ENCODE measurements at places on chromosomes 12 and 14.

DNA sequence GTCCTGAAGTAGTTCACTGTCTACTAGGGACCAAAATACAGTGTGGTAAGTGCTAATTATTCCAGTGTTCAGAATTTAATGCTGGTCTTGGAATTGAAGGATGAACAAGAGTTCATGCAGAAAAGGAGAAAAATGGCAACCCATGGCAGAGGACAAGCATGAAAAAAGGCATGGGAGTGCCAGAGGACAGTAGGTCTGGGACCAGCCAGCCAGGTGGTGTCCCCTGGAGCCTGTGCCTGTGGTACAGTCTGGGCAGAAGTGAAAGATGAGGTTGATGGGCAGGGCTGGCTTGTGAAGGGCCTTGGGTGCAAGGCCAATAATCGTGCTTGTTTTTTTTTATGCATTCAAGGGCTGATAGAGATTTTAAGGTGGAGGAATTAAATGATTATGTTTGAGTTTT, 21.0 kb downstream of the C12orf75 start:
- DNase-seq: no peak

- DNase-seq: no peak
Measured at GRCh38 chr12:30763053-30763452, 8.3 kb upstream of the CAPRIN2 start.

GRCh38 chr12:30991466-30991865, 64.9 kb downstream of the TSPAN11 start:
- DNase-seq: no peak

DNA sequence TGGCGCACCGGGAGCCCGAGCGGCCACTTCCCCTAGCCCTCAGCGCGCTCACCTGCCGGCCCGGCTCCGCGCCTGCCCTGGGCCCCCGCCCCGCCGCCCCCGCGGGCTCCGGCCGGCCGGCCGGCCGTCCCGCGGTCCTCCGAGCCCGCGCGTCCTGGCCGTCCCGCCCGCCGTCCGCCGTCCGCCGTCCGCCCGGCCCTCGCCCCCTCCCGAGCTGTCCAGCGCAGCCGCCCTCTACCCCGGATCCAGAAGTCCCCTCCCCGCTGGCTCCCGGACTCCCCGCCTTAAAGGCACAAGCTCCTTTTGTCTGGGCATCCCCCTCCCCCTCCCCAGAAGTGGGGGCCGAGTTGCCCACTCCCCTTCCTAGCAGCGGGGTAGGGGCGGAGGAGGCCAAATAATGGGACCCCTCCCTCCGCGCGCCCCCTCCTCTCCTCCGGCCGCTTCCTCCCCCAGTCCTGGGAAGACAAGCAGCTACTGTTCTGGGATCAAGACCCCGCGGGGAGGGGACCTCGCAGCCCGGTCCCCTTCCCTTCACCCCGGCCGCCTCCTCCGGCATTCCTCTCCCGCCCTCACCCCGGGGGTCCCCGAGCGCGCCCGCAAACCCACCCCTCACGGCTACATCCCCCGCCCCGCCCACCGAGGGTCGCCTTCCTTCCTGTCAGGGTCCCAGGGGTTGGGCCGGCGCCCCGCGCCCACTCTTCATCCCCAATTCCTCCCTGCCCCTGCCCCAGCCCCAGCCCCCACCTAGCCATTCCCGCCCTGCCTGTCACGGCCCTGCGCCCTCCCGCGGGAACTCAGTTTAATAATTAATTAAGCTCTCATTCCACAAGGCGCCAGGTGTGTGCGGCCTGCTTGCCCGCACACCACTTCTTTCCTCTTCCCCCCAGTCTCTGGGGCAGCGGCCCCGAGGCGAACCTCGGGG, at the start of gene ADCY6:
ADCY6 (minus strand) TSS at position 236 of the 922 bp plus-strand sequence. CDS start 5,655 bp downstream, outside the sequence.
- DNase-seq: peak; percentile 28

DNA sequence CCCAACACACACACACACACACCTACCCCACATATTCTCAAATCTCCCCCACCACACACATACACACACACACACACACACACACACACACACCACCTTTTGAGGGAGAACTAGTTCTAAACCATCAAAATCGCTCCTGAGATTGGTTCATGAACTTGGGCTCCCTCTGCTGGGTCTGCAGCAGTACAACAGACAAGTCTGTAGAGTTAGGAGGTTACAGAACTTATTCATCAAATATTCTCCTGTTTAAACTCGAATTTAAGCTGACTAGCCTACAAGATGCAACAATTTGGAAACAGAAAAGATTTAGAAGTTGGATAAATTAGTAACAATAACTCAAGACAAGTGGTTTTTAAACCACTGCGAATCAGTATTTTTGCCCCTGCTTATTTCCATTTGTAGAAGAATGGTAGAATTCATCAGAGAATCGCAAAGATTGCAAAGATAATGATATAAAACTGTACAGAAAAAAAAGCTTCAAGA, 136.4 kb upstream of the USP15 start:
- peak; percentile 23 for DNase-seq

GRCh38 chr14:97080991-97081390, 283.8 kb downstream of the VRK1 start:
- no peak for DNase-seq

DNA sequence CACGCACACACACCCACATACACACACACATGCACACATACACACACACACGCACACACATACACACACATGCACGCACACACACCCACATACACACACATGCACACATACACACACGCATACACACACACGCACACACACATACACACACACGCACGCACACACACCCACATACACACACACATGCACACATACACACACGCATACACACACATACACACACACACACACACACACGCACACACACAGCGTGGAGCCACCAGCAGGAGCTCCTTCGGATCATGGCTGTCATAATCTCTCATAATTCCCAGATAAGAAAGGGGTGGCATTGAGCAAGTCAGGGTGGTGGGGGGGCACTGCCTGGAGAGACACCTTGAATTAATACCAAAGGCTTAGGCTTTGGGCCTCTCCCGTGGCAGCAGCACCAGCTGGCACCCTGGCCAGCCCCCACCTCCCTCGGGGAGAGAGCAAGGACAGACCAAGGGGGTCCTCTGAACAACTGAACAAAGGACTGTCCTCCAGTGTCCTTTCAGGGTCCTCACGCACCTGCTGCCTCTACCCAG, 21.9 kb downstream of the ANO2 start:
- no peak for DNase-seq

GRCh38 chr12:19886639-19887064, 447.4 kb downstream of the AEBP2 start:
- DNase-seq: no peak

GRCh38 chr12:19125325-19125724, 4.2 kb upstream of the PLEKHA5 start:
- DNase-seq: peak; percentile 47

DNA sequence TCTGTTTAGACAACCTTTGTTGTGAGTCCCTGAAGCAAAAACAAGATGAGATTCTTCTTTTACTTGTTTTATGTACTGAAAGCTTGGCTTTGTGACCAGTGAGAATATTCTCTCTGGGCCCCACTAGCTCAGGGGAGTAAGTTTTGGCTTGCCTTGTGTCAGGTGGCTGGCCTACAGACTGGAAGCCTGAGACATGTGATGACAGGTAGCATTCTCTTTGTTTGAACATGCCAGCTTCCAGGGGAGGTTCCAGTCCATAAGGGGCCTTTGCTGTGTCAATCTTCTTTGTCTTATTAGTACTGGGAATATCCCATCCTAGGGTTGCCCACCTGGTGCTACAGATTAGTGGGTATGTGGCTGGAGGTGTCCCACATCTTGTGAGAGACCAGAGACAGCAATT, 66.1 kb upstream of the FERMT2 start:
- no peak for DNase-seq

DNA sequence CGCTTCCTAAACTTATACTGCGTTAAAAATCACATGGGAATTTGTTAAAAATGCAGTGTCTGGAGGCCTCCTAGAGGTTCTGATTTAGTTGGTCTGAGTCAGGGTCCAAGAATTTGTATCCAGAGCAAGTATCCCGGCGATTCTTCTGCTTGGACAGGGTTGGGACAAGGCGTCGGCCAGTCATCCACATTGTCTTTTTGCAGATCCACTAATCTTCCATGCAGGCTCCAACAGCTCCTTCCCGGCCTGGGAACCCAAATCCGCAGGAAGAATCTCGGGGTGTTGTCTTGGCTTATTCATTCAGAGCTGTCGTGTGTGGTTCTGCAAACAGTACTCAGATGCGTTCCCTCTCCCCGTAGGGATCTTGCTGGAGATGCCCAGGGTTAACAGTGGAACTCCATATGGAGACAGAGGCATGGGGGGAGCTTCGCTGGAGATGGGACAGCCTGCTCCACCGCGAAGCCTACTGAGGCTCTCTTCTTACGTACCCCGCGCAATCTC, 25.3 kb downstream of the GPRC5D start:
- no peak for DNase-seq

GRCh38 chr12:111123390-111123789, 203.0 kb upstream of the MYL2 start:
- no peak for DNase-seq

DNA sequence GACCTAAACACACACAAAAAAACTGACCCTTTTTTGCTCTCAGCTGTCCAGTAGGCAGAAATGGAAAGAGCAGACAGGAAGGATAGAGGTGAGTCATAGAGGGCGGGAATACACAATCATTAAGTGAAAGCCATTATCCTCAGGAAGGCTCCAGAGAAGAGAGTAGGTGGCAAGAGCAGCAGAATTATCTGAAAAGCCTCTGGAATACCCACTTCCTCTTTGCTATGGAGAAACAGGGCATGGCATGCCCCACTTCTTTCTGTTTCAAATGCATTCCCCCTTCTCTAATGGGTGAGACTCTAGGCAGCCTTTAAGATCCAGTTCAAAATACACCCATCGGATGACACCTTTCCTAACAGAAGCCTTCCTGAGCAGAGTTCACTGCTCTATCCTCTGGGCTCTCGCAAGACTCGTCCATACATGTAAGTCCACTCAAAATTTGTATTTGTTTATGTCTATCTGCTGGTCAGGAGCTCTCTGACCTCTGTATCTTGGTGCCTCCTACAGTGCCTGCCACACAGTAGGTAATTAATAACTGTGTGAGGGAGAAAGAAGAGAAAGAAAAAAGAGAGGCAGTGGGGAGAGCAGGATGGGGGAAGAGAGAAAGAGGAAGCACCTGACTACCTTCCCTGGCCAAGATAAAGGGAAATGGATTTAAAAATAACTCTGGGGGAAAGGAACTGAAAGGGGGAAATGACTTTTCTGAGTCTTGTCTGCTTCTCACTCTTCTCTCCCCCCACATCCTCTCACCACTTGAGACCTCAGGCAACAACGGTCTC, 8.5 kb downstream of the KLHL33 start:
- peak; percentile 82 for DNase-seq

DNA sequence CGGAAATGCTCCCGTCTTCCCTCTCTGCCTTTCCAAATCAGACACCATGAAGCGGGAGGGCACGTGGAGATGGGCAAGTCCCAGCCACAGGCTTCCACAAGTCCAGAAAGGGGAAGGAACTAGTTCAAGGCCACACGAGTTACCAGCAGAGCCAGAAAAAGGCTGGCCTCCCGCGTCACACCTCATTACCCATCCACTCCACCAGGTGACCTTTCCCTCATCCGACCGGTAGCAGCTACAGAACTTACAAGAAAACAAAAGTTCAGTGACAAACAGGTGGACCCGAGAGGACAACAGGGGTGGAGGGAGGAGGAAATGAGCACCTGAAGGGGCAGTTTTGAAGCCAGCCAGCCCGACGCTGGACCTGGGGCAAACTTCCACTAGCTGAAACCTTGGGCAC, 46.9 kb downstream of the CHGA start:
- no peak for DNase-seq

DNA sequence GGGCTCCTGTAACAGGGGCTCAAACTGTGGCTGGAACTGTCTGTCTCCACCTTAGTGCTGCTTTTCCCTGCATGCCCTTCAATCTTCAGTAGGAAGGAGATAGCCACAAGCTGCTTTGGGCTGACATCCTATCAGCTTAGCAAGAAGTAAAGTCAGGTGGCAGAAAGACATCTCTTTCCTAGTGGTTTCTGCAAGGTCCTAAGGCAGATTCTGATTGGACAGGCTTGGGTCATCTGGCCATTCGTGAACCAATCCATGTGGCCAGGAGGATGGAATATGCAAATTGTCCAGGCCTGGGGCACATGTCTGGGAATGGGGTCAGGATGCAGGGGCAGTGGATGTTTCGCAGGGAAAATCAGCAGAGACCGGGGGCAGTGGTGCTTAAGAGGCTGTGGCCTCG, 5.2 kb downstream of the RITA1 start:
- DNase-seq: no peak

- no peak for DNase-seq
Measured at GRCh38 chr12:4447151-4447550, 1.5 kb upstream of the FGF6 start.

GRCh38 chr14:23160924-23161522, 22.4 kb downstream of the SLC7A8 start:
- DNase-seq: peak; percentile 65

- DNase-seq: no peak
Measured at GRCh38 chr12:122965321-122965751, 927 bp downstream of the ABCB9 start.

GRCh38 chr14:80792771-80793170, 148.8 kb downstream of the CEP128 start:
- no peak for DNase-seq

DNA sequence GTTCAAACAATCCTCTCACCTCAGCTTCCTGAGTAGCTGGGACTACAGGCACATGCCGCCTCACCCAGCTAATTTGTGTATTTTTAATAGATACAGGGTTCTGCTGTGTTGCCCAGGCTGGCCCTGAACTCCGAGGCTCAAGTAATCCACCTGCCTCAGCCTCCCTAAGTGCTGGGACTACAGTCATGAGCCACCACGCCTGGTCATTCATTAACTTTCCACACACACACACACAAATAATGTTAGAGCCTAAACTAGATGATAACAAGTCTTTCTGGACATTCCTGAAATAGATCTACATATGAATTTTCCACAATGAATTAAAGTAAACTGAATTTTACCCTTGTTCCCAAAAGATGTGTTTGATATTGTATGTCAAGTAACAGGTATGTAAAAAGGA, 776.0 kb downstream of the GALC start:
- no peak for DNase-seq

DNA sequence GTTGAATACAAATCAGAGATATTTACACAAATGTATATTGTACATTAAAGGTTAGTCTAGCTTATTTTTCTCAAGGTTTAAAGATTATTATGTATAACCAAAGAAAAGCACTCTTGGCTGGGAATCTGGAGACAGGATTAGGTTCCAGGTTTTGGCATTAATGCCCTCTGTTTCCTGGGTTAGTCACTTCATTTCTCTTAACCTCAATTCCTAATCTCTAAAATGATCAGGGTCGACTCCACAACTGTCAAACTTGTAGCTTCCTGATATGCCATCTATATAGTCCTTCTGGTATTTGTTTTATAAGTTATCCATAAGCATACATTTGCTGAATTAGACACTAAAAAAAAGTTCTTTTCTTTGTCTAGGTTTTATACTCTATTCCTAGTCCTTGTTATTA, 2.6 kb downstream of the ITPR2 start:
- DNase-seq: no peak

DNA sequence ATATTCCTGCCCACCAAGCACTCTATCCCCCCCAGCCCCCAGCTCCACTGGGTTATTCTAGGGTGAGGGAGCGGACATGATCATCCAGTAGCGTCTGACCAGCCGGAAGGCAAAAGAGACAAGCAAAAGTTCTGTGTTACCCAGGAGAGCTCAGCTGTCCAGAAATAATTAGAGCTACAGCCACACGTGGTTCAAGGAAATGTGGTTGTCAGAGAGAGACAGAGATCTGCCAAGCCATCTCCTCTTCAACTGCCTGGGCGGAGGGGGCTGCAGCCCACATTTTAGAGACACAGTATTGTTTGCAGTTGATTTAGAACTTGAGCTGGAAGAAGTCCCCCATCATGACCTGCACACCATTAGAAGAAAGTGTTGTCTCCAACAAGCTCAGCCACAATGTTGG, 30.4 kb downstream of the DAO start:
- no peak for DNase-seq

- no peak for DNase-seq
Measured at GRCh38 chr12:47814539-47815170, 5.0 kb downstream of the HDAC7 start.
